Bladder microvascular endothelial cell (primary cell): ENCODE measurements at places on chromosomes 13 and 19. TPM values are rescaled to one million over a fixed set of nuclear protein-coding genes. Genes with fewer than 3 reads are reported as not detected.

SLC46A3 gene
- 1.4 and 3.7 TPM in 2 replicates for total RNA-seq

NLRP12 gene
- total RNA-seq: 0.69 and 4.2 TPM in 2 replicates

TNFRSF19 gene
- 0.16 and 0.19 TPM in 2 replicates for total RNA-seq

MISP3 gene
- total RNA-seq: 0.16 and 0.19 TPM in 2 replicates

ZNF468 gene
- total RNA-seq: 11.3 and 22.0 TPM in 2 replicates

ARL11 gene
- 0.25 and 1.1 TPM in 2 replicates for total RNA-seq
